ENCODE measurements at places on chromosomes 5 and 9.

GRCh38 chr9:89323390-89323789 is 5.1 kb downstream of the SECISBP2 start:
- no peak for DNase-seq

GRCh38 chr9:91629718-91630117 is 206.1 kb upstream of the NFIL3 start:
- DNase-seq, result no peak

DNA sequence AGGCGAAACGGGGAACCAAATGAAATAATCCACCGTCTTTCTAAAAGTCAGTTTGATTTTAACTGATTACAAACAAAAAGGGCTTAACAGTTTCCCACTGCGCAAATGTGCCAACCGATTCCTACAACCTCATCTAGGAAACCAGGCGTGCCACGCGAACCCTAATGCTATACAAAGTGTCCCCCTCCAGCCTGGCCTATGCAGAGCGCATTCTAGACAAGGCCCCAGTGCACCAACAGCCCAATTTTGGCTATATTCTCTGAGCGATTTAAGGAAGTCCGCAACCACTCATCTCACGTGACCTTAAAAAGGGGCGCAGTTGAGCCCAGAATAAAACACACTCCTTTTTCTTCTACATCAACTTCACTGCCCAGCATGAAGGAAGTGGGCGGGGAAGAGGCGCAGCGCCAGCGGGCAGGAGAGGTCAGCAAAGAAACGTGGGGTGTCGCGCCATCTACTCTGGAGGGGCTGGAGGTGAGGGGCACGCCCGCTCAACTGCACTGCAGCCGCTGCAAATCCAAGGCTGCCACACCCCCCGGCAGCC is 779 bp downstream of the FAM13B start:
- DNase-seq, result no peak

- no peak for DNase-seq
These were observed 259.1 kb downstream of the SH3GL2 start for GRCh38 chr9:17837965-17838364.

DNA sequence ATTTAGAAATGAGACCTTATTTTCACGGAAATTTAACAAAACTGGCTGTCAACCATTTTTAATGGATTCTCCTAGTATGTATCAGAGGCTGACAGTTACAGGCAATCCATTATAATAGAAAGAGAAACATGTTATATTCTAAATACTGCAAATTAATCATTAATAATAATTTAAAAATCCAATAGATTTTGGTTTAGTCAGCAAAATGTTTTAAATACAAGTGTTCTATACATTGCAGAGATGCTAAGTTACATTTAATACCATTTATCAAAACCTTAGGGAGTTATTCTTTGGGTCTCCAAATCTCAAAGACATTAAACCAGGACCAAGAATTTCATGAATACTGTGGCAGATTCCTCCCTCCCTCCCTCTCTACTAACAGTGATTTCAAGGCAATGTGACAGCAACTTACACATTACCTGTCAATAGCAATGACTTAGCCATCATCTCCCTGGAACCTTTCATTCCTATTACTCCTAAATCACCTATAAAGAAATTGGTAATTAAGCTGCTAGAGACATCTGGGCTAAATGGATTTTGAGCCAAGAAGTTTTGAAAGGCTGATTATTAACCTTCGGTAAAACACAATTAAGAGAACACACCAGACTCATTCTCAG is 768.5 kb upstream of the DMAC1 start:
- DNase-seq, result no peak

- DNase-seq, result no peak
These were observed 138.2 kb upstream of the KLF4 start for GRCh38 chr9:107627781-107628180.

DNA sequence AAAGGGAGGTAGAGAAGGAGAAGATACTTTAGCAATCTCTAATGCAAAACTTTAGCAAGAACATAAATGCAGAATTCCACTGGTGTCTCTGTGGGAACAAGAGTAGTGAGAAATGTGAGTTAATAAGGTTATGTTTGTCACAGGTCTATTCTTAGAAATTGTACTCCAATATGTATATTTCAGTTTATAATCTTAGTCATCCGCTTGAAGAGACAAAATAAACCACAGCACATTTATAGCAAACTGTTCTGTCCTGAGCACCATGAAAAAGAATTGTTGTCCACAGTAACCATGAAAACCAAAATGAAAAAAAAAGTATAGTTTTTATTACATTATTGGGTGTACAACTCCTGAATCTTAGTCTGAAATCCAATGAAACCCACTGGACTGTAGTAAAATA is 93.6 kb upstream of the TSLP start:
- no peak for DNase-seq

DNA sequence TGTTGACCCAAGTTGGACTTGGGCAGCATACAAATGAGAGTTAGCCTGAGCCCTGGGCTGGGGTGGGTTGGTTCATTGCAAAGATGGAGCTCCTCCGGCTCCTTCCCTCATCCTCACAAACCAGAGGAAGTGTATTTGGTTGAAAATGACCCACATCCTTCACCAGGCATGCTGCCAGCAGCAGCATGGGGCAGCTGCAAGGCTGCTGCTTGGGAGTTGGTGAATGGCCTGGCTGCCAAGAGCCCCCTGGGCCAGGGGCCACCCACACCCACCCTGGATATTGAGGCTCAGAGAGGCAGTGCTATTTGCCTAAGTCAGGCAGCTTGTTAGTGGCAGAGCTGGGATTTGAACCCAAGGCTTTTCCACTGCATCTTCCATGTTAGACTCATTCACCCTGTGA is 29.5 kb downstream of the PPARGC1B start:
- DNase-seq, result no peak

DNA sequence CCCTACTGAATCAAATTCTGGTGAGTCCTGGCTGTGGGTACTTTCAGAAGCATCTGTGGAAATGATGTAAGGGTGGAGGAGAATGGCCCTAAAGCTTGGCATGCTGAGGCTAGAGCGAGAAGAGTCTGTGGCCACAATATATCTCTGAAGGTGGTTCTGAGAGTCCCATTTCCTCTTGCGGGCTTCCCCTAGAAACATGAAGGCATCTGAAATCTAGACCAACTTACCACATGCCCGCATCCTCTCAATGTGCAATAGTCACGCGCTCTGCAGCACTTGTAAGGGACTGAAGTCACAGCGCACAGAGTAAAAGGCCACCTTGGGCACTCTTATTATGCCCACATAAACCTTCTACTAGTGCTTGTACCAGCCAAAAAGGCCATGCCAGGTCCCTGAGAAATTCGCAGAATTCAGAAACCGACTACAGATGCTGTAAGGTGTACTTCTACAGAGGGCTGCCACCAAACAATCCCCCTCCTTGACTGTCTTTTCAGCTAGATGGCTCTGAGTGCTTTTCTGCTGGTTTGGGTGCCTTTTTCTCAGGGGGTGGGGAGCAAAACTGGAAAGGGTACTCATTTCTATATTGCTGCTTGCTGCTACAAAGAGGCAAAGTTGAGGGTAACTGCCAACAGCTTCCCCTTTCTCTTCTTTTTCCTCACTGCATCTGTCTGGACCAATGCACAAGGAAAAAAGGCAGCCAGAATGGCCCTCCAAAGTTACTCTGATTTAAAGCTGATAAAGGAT is 107.3 kb downstream of the ZDHHC21 start:
- DNase-seq, result no peak

- no peak for DNase-seq
These were observed 294 bp downstream of the ADRB2 start for GRCh38 chr5:148826739-148827070.

- no peak for DNase-seq
These were observed 336.6 kb upstream of the PIK3R1 start for GRCh38 chr5:67878933-67879332.

DNA sequence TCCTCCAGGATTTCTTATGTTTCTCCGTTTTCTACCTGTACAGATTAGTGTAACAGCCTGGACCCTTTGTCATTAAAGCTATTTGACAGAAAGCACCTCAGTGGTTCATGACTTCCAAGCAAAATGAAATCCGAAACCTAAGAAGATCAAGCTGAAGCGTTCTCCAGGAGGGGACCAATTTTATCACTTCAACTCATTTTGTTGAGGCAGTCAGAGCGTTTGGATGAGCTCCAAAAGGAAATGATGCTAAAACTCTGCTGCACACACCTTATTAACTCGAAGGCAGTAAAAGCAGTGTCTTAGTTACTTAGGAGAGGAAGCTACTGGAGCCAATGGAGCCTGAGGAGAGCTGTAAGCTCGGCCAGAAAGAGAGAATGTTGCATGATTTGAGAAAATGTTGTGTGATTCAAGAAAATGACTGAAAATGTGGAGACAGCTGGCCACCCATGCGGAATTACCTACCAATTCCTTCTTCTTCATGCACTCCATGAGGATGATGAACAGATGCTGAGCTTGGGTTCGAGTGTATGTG is 346.7 kb upstream of the KLF9 start:
- DNase-seq, result peak; percentile 71

GRCh38 chr9:27142299-27142930 is 33.4 kb downstream of the TEK start:
- no peak for DNase-seq

DNA sequence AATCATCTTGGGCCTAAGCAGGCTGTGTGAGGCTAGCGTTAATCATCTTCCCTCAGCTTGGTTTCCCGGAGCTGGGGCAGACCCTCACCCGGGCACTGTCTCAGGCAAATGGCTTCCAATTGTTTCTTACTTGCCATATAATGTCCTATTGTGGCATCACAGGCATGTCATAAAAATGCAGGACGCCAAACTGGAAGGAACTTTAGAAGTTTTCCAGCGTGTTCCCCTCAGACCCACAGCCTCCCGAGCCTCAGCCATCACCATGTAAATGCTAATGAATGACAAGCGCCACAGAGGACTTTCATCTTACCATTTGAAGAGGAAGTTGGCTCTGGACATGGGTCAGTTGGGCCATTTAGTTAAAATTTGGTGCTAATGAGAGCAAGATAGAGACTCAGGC is 143.0 kb upstream of the IRX1 start:
- no peak for DNase-seq

GRCh38 chr5:40355846-40356245 is 323.9 kb upstream of the PTGER4 start:
- no peak for DNase-seq

DNA sequence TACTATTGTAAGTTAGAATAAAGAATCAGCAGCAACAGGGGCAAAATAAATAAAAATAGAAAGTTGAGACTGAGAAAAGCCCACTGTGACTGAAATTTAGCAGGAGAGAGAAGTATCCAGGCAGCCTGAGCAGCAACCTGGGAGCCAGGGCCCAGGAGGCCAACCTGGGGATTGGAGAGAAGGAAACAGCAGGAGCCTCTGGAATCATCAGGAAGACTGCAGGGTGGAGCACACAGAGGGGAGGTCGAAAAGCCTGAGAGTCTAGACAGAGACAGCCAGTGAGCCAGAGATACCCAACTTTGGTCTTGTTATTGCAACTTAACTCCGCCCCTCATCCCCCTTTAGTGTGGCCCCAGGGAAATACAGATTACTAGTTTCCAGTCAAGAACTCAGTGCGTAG is 98.6 kb downstream of the SLC1A3 start:
- no peak for DNase-seq

DNA sequence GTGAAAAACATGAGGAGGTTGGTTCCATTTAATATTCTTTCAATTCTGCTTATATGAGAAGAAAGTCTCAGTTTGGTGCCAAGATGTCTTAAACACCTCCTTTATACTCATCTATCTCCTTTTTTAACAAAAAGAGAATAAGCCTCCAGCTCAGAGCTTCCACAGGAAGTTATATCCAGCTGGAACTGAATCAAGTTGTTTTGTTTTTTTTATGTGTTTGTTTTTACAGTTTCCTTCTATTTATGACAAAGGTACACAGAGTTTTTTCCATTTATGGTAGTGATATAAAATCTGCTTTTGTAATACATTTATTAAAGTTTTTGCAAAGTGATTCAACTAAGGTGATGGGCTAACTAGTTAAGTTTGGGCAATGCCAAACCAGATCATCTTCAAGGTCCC is 10.4 kb downstream of the SPARC start:
- DNase-seq, result no peak

- no peak for DNase-seq
These were observed 37.3 kb upstream of the FBP1 start for GRCh38 chr9:94676446-94677131.

DNA sequence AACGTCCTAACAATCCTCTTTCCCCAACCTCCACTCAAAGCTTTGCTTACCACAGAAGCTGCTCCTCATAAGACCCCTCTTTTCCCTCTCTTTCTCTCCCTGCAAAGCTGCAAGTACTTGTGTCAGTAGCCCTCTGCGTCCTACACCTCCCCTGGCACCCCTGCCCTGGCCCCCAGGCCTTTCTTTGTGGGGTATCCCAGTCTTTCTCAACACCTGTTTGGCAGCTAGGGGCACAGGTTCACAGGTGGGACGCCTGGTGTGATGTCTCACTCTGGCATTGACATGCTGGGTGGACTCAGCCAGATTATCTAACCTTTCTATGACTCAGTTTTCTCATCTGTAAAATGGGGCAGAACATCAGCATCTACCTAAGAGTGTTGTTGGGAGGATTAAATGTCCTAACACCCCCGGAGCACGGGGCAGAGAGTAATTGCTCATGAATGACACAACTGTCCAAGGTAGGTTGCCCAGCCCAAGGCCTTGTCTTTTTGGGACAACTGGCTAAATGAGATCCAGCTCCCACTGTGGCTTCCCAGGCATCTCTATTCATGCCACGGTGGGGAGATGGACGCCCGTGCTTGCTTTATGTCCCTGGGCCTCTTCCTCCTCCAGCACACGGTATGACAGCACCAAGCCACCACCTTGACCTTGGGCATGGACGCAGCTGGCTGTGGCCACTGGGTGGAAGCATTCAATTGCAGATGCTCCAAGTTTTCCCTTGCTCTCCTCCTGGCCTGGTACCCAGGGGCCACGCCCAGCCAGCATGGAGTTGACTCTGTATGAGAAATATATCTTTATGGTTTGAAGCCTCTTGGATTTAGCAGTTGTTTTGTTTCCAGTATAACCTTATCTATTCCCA is 190.4 kb downstream of the RGS3 start:
- no peak for DNase-seq

GRCh38 chr5:137791387-137791786 is 37.2 kb upstream of the HNRNPA0 start:
- DNase-seq, result no peak

DNA sequence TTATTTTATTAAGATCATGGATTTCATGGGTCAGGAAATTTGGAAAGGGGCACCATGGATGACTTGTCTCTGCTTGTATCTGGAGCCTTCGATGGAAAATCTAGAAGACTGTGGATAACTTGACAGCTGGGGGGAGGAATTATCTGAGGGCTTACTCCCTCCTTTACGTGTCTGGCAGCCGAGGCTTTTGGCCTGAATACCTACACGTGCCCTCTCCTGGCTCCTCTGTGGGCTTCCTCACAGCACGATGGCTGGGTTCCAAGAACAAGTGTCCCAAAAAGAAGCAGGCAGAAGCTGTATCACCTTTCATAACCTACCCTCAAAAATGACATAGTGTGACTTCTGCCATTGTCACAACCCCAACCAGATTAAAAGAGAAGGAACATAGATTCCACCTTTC is 228.9 kb downstream of the GRIA1 start:
- DNase-seq, result no peak

DNA sequence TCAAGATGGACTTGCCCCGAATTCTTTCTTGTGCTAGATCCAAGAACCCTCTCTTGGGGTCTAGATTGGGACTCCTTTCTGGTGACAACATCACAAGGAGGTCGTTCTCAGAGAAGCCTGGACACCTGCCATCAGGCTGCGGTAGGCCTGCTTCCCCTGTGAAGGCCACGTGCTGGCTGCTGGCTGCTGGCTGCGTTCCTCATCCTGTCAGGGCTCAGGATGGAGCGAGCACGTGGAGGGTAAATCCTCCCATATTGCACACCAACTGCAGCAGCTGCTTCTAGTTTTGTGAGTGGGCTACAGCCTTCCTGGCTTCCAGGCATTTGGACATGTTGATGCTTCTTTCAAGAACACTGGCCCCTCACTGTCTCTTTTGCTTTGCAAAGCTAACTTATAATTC is 95.6 kb downstream of the HSPA4 start:
- no peak for DNase-seq
